Activated naive CD4-positive, alpha-beta T cell (primary cell): ENCODE measurements at places on chromosomes 6 and 20.

- DNase-seq = no peak
Measured at GRCh38 chr6:17022604-17023003, 79.2 kb upstream of the STMND1 start.

DNA sequence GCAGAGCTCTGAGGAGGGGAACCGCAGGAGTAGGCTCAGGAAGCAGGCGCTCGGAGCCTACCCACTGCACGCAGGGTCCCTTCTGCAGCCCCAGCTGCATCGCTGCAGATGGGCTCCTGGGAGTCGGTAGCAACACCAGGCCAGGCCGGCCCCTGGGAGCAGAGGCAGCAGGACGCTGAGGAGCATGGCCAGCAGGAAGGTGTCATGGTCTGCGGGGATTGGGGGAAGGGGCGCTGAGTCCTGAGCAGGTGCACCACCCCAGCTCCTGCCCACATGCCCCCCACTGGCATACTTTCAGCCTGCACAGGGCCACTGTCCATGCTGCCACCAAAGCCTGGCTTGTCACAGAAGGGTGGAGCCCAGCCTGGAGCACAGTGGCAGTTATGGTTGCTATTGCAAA lies 7.7 kb upstream of the GFRA4 start:
- DNase-seq = no peak

DNA sequence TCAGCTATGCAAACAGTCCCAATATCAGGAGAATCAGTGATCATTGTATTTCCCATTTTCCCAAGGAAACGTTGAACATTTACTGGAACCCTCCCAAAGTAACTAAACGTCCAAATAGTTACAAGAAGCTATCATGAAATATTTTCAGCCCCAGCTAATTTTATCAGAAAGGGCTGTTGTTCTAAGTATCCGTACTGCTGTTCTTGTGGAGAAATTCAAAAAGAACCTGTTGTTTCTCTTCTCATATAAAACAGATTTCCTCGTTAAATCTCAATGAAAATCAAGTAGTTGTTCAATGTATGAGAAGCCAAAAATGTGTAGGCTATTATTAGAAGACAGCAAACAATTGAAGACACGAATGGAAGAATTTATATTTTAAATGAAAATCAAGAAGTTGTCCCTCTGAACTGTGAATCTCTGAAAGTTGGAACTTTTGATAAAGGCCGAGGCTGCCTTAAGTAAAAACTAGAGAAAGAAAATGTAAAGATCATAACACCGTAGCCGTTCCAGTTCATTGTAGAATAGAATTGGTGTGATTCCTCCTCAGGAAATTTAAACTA lies 107.7 kb downstream of the HFE start:
- no peak for DNase-seq

DNA sequence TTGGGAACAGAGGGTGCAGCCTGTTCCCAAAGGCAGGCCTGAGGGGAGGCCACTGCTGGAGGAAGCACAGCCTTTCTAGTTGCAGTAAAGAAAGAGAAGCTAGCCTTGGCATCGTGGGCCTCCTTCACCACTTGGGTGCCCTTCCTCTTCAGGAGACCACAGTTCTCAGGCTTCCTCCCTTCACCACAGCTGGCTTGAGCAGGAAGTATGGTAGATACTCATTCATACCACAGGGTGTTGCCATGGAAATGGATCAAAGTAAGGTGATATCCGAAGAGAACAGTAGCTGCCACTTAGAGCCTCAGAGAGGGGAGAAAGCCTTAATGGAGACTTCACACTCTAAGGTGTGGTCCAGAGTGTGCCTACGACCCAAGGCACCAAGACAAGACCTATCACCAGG lies 120.4 kb upstream of the RIPOR2 start:
- no peak for DNase-seq

DNA sequence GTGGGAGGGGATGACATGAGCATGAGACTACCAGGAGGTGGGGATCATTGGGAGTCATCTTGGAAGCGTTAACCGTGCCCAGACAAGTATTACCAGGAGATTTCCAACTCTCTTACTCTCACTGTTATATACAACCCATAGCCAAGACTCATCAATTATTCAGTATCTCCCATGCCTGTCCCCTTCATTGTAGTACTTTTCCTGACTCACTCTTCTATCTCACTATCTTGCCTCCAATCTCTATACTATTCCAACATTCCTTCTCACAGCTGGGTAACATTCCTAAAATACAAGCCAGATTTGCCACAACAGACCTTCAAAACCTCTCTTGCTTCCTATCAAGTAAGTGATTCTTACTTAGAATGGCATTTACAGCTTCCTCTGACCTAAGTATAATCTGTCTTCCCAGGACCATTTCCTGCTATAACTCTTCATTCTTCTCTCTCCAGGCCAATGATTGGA lies 226.3 kb upstream of the SMLR1 start:
- DNase-seq = no peak

DNA sequence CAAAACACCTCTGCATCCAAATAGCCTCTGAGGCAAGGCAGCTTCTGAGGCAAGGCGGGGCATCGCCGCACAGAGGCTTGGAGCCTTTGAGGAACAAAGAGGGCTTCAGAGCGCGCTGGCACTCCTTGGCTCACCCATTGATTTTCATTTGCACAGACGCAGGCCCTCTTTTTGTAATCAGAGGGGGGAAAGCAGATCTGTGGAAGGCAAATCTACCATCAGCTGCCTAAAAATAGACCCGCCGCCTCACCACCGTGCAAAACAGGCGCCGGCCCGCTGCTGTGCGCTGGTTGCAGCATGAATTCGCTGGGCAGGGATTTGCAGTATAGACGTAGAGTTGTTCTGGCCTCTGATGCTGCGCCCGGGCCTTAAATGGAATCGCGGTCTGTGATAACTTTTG lies 69.9 kb upstream of the STMND1 start:
- no peak for DNase-seq

DNA sequence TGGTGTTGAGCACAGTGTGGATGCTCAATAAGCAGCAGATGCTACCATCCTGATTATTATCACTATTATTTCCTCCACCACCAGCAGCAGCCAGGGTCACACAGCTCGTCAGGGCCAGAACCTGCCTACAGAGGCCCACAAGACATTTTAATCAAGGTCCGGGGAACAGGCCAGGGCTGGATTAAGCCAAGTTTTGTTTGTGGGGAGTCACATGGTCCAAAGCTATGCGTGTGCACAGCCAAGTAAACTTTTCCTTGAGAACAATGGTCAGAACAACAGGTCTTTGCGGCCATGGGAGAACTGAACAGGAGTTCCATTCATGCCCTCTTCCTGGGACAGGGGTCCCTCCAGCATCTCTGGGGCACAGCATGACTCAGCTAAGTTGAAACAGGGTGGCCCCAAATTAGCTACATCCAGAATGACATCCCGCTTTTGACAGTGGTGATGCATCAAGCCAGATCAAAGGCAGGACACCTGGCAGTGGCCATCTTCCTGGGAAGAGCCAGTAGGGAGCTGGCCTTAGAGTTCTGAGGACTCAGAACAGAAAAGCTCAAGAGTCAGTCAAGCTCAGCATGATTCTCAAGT lies 11.7 kb downstream of the SNTA1 start:
- no peak for DNase-seq

- no peak for DNase-seq
Measured at GRCh38 chr6:68575765-68576439, 59.2 kb upstream of the ADGRB3 start.

- DNase-seq = no peak
Measured at GRCh38 chr20:57251344-57251743, 15.1 kb downstream of the BMP7 start.
